Esophagus mucosa (tissue), 1 donor: ENCODE measurements at places on chromosomes 7 and 10. TPM values are rescaled to one million over a fixed set of nuclear protein-coding genes. Genes with fewer than 3 reads are reported as not detected.
A peak's percentile ranks its signal among the peaks of the same experiment; 100 is the strongest.

DNA sequence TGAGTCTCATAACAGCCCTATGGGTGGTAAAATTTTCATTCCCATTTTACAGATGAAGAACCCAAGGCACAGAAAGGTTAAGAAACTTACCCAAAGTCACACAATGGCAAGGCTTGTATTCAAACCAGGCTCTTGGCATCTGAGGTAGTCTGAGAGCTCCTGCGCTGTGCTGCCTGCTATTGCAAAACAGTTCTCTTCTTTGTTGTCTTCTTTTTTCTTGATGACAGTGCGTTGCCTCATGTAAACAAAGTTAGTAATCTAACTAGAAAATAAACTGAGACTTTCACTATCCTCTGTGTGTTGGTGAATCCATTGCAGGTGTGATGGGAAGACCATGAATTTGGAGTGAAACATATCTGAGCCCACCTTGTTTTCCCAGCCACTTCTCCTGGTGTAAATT, 240.8 kb downstream of the PTEN start:
- no peak for ATAC-seq

DNA sequence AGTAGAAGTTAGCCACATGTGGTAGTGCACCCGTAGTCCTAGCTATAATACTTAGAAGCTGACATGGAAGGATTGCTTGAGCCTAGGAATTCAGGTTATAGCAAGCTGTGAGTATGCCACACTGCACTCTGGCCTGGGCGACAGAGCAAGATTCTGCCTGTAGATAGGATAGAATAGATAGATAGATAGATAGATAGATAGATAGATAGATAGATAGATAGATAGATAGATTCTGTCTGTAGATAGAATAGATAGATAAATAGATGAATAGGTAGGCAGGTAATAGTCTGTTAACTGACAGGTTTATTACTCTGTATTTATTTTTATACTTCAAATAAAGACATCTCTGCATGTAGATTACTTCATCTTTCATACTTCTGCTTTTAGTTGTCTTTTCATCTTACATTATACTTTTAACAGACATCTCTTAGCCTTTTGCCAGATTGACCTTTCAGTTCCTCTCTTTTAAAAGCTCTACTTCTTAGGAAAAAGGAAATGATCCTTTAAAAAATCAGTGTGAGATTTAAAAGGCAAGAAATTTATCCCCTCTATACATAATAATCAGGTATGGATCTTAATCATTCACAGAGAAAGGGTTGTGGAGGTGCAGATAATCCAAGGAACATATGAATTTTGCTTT, 31.8 kb downstream of the CCAR1 start:
- ATAC-seq, result no peak

EIF5AL1 gene
- total RNA-seq, result 1.7 TPM

HMX3 gene
- total RNA-seq, result not detected

- ATAC-seq, result no peak
Observed at GRCh38 chr7:132789281-132789680, 213.0 kb upstream of the PLXNA4 start.

DNA sequence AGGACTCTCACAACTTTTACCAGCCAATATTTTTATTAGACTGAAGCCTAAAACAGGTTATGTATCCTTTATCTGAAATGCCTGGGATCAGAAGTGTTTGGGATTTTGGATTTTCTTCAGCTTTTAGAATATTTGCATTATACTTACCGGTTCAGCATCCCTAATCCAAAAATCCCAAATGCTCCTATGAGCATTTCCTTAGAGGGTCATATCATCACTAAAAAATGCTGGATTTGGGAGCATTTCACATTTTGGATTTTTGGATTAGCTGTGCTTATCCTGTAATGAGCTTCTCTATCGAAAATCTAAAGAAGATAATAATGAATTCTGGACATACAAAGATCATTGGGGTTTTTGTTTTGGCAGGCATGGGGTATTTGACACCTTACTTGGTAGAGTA, 53.0 kb downstream of the RALA start:
- ATAC-seq, result no peak

- peak; percentile 62 for ATAC-seq
Observed at GRCh38 chr7:101952355-101953247, 135.2 kb downstream of the CUX1 start.

SFTPA1 gene
- 0.32 TPM for total RNA-seq

GRCh38 chr7:49878627-49879026, 105.2 kb downstream of the VWC2 start:
- ATAC-seq, result peak; percentile 65

- ATAC-seq, result no peak
Observed at GRCh38 chr10:110717781-110718589, 73.8 kb downstream of the RBM20 start.
